ENCODE measurements at places on chromosomes 6 and 20.

GRCh38 chr20:19405958-19406357 is 193.5 kb downstream of the SLC24A3 start:
- DNase-seq: no peak

DNA sequence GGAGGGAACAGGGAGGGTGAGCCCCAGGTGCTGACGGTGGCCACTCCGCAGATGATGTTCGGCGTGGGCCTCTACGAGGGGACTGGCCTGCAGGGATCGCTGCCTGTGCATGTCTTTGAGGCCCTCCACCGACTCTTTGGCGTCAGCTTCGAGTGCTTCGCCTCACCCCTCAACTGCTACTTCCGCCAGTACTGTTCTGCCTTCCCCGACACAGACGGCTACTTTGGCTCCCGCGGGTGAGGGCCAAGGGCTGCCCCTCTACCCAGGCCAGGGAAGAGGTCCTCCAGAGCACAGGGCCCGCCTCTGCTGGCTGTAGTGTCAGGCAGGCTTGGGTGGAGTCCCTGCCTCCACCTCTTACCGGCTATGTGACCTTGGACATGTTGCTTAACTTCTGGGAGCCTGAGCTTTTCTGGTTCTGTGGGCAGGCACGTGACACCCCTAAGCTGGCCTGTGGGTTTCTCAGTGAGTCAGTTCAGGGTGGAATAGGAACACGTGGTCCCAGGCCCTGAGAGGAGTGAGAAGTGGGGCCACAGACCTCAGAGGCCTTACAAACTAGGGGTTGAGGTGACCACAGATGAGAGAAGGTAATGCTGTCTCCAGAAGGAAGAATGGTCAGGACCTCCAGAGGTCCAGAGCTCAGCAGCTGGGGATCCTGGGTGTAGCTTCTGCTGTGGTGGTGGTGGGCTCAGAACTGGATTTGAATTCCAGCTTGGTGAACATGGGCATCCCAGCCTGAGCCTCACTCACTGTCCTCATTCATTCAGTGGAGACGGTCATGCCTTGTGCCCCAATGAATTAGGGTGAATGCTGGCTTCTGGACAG is 11.9 kb downstream of the PCIF1 start:
- DNase-seq: no peak

- no peak for DNase-seq
Measured at GRCh38 chr6:87690441-87690840, 11.6 kb downstream of the AKIRIN2 start.

GRCh38 chr6:110561696-110562095 is 85.3 kb upstream of the SLC22A16 start:
- DNase-seq: no peak

DNA sequence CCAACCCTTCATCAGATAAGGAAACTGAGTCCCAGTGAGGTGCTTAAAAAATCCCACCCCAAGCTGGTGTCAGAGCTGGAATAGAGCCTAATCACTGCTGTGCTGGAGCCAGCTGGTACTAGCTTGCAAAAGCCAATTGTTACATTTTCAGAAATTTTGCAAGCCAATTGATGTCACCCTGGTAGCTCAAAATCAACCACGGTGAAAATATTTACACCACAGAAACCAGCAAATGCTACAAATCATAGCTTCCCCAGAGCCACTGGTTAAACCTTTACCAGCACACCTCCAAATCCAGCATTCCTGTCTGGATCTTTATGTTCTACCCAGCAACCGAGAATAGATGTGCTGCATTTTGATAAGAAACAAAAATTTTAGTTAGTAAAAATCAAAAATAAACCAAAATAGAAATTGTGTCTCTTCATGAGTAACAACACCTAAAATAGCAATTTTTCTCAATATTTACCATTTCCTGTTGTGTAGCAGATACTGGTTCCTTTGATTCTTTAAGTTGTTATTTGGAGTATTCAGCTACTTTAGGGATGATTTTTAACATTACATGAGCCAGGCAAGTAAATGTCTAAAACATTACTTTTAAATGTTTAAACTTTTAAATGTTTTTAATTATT is 7.2 kb upstream of the LCA5 start:
- DNase-seq: no peak

- DNase-seq: no peak
Measured at GRCh38 chr6:132122871-132123270, 171.7 kb upstream of the CCN2 start.

DNA sequence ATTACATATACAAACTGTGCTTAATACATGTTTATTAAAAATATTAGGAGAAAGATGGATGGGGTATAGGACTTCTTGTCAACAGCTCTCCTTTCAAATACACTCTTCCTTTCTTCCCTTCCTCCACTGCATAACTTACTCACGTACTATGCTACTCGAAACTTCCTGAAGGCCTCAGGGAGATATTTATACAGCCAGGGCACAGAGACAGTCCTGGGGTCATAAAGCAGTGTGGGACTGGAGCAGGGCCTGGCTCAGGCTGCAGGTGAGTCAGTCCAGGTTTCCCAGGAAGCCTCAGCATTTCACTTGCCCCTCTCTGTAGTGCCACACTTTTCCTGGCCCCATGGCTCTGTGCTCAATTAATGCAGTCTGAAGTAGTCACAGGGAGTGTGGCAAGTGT is 157.0 kb downstream of the UBE3D start:
- DNase-seq: no peak

DNA sequence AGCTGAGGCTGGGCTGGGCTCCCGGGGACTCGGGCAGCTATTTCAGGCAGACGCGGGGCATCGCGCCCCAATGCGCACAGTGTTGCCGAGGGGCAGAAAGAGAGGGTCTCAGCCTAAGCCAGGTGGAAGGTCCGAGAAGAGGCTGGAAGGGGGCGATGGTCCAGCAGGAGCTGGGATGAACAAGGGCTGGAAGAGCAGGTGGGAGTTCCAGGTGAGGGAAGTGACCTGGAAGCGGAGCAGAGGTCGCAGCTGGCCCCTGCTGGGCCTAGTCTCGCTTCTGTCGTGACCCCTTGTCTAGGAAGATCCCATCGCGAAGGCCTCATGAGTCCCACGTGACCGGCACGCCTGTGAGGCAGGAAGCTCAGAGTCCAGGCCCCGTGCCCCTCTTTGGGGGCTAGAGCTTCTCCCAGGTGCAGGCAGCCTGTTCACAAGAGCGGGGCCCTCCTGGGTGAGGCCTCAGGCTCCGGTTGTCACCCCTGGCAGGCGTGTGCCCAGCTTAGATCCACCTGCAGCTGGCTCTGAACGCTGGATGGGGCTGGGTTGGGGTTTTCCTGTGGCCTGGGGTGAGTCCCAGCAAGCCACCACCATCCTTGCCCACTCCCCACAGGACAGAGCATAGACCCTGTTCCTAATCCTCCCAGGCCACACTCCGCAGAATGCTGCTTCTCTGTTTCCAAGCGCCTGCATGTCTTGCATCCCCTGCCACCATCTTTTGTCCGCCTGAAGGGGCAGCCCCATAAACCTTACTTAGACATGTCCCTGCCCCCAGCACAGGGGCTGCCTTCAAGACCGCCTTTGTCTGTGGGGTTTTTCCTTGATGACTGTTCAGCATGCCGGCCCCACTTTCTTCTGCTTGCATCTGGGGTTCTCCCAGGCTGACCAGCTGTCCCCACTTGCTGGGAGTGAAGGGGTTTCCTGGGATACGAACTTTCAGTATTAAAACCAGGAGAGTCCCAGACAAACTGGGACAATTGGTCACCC is 15.1 kb downstream of the SLC22A3 start:
- DNase-seq: no peak

DNA sequence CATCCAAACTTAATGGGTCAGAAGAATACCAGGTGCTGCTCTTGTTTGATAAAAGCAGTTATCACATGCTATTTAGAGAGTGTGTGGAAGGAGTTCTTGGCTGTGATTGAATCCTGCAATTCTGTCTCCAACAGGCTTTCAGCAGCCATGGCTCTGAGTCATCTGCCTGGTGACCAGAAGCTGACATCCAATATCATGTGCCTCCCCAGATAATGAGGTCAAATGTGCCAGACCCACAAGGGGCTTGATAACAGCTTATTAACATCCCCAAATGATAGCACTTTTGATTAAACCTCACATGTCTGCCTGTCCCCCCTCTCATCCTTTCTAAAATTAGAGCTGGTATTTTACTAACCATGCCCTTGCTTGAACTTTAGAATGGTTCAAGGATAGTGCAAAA is 175.7 kb upstream of the PLN start:
- DNase-seq: no peak

DNA sequence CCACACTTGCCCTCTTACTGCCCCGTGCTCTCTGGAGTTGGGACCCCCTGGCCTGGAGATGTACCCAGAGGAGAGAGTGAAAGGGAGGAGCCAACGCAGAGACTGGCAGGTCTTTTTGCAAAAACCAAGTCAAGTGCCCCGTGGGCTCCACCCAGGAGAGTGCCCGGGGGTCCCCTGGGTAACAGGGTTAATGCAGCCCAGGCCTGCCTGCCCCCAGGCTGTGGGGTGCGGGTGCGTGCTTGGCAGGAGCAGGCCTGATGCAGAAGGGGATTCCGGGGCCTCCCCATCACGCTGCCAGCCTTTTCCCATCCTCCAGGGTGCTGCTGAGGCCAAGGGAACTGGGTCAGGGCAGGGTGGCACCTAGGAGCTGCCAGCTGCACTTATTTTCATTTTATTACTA is 184.4 kb downstream of the ERMARD start:
- DNase-seq: no peak

GRCh38 chr6:120141601-120142000 is 792.0 kb upstream of the MAN1A1 start:
- DNase-seq: no peak

DNA sequence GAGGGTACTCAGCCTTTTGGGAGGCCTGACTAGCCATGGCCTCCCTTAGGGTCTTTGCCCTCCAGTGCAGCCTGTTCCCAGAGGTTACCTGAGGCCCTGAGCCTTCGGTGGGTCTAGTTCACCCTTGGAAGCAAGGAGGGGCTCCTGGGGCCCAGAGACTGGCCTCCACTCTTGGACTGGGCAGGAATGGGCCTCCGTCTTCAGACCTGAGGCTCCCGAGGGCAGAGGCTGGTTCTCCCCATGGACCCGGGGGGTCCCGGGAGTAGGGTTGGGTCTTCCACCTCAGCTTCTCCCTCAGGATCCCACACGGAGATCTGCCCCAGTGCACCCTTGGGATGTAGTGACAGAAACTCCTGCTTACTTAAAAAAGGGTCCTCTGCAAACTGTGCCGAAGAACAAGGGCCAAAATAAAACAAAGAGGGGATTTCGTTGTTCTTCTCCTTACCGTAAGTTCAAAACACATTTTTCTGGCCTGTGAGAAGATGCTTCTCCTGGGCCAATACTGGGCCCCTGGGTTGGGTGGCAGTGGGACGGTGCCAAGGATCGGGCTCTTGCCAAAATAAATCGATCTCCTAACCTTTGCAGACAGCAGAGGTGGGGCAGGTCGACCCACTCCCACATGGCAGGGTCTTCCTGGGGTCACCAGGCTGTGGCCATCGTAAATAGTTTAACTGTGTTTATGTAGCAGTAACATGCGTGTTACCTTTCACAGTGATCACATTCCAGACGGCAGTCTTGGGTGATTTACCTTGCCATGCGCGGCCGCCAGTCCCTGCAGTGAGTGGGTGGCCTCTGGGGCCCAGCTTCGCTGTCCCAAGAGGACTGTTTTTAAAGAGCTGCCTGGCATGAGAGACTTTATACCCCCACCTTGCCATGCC is 151.8 kb downstream of the VEGFA start:
- no peak for DNase-seq

- DNase-seq: no peak
Measured at GRCh38 chr6:6193221-6193745, 127.2 kb downstream of the F13A1 start.

DNA sequence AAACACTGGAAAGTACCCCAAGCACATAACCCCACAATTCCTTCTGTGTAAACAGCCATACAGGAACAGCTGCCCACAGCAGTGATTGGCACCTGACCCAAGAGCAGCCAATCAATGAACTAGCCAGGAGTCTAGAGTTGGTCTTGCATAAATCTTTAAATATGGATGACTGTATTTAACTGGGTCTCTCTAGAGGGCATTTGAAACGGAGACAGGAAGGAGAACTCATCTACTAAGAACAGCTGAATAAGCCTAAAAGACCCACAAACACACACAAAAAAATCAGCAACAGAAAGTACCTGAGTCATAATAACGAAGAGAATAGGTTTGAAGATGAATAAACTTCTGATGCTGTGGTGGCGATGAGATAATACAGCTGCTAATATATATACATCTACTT is 49.0 kb upstream of the ASF1A start:
- no peak for DNase-seq

DNA sequence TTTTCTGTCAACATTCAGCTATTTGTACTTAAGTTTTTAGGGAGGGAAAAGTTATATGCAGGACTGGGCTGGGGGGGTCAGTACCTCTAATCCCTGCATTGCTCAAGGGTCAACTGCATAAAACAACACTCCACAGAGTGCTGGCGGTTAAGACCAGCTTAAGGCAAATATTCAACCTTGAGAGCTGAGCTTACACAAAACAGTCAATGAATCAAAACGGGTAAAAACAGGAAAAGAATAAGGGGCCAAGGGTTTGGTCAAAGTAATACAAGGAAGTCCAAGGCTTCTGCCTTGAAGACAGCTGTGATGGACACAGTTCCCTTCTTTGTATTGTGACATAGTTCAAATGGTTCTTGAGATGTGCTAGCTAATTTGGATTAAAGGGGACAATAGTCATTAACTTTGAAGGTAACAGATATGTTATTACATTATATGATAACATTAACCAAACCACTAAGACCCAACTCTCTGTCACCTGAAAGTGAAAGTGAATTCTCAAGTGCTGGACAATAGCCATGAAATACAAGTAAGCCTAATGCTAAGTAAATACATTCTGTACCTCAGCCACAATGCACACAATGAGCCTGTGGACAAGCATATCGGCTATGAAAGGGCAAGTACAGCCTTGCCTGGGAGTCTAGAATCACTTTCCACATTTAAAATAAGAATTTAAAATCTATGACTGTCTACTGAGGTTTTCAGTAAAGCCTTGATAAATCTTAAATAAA is 106.8 kb downstream of the PDE10A start:
- no peak for DNase-seq

DNA sequence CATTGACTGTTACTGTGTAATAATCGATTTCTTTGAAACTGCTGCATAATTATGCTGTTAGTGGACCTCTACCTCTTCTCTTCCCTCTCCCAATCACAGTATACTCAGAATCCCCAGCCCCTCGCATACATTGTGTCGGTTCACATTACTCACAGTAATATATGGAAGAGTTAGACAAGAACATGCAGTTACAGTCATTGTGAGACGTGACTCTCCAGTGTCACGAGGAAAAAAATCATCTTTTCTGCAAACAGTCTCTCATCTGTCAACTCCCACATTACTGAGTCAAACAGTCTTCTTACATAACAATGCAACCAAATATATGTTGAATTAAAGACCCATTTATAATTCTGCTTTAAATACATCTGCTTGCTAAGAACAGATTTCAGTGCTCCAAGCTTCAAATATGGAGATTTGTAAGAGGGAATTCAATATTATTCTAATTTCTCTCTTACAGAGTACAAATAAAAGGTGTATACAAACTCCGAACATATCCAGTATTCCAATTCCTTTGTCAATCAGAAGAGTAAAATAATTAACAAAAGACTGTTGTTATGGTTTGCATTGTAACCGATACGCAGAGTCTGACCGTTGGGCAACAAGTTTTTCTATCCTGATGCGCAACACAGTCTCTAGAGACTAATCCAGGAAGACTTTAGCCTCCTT is 113.3 kb downstream of the TMEM242 start:
- DNase-seq: no peak

GRCh38 chr20:10806539-10806938 is 132.7 kb upstream of the JAG1 start:
- DNase-seq: no peak
